HT-29 (cell line): ENCODE measurements at places on chromosomes 3 and 15.

DNA sequence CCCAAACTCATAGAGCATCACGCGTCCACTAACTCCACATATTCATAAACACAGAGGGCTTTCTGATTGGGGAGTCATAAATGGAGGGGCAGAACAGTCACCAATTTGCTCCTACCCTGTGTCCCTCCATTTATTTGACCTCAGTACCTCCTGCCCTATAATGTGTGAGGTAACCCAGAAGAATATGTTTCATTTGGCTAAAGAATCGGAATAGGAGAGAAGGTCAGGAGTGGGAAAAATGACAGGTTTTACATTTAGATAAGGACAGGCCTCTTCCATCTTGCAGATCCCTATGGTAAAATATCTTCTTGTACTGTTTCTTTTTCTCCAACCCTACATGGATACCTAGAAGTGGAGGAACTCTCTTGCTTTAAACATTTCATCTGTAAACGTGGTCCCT is 578.0 kb downstream of the TUSC7 start:
- no peak for DNase-seq

GRCh38 chr3:84442533-84442932 is 516.3 kb upstream of the CADM2 start:
- no peak for DNase-seq

GRCh38 chr3:195001961-195002861 is 268.7 kb downstream of the XXYLT1 start:
- DNase-seq = peak; percentile 92

DNA sequence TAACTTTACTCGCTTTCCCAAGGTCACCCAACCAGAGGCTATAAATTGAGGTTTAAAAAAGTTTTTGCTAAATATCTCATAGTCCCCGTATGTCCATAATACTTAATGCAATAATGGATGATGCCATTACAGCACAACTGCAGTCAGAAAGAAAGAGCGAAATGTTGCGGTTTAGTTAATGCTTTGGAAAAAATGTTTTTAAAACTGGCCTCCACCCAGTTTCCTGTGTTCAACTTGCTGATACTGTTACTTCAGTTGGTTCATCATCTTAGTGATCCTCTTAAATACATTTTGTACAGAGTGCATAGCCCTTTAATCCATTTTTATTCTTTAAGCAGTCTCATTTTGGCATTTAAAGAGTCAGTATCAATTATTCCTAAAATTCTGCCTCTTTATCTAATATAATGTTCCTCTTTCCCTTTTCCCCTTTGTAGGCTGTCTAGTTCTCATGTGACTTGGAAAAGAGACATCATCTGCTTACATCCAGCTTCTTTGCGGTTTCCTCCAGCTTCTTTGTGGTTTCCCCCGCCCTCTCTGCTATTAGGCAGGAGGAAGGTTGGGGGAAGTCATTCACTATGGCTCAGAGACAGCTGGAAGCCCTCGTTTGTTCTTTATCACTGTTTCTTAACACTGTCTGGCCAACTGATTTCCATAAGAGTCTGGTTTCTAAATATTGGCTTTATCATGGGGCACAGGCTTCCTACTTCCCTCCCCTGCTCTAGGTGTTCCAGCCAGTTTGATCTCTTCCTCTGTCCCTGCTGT is 154.3 kb downstream of the GOLIM4 start:
- peak; percentile 44 for DNase-seq

DNA sequence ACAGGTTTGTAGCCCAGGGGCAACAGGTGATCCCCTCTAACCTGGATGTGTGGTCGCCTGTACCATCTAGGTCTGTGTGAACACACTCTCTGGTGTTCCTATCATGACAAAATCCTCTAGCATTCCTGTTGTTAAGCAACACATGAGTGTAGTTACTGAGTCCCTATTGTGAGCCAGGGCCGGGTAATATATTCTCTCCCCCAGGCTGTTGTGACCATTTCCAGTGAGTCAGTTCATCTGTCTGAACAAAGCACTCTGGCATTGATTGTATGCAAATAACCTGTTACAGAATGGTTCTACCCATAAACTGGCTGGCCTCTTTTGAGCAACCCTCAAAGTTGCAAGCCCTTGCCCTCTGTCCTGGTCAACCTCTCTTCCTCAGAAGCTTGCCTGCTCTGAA is 2.6 kb upstream of the FLNB start:
- DNase-seq = no peak

GRCh38 chr3:97830638-97831037 is 8.8 kb downstream of the CRYBG3 start:
- no peak for DNase-seq

- DNase-seq = no peak
These were observed 782.4 kb upstream of the CFAP20DC start for GRCh38 chr3:59832241-59832640.

DNA sequence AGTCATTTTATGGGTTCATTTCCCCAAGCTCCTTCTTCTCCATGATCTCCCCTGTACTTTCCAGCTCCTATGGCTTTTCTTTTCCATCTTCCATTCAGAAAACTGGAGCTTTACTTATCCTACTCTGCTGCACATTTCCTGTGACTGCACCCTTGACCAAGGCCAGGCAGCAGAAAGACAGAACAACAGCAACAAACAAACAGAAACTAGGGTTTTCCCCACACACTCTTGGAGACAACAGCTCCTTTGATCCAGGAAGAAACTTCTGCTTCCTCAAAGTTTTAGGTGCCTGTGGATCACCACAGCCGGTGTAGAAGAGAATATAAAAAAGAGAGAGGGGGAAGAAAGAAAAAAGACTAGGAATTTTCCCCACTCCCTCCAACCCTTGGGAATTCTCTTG is 342.3 kb upstream of the CFAP20DC start:
- no peak for DNase-seq

GRCh38 chr15:70507772-70508371 is 255.5 kb downstream of the UACA start:
- DNase-seq = peak; percentile 91

GRCh38 chr15:88022716-88023115 is 233.8 kb downstream of the NTRK3 start:
- no peak for DNase-seq

DNA sequence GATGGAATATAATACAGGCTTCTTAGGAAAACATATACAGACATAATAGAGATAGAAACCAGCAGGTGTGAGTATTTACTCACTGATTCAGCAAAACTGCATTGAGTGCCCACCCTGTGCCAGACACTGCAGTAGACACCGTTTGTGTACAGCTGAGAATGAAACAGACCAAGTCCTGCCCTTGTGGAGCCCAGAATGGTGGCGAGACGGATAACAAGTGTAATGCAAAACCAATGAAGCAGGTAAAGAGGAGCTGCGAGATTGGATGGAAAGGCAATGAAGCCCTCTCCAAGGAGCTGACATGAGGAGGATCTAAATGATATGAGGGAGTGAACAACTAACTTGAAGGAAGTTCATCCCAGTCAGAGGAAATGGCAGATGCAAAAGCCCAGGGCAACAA is 256.4 kb downstream of the MEX3B start:
- no peak for DNase-seq

DNA sequence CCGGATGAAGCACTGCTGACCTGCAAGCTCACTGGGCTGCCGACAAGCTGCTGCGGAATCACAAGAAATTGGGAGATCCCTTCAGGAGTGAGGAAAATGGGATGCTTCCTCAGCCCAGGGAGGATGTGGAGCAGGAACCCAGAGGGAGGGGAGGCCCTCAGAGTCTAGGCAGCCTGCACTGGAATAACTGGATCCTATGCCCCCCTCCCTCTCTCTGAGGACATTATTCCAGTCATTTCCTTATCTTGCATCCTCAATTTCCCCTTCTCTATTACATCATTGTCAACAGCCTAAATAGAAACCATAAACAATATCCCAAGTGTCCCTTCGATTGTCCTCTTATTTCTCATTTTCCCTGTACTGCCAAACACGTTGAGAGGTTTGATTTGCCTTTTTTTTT is 169.0 kb downstream of the OPA1 start:
- DNase-seq = no peak

- DNase-seq = no peak
These were observed 836.5 kb downstream of the NTRK3 start for GRCh38 chr15:87420017-87420416.

GRCh38 chr3:193594946-193595689 is 2.1 kb downstream of the OPA1 start:
- no peak for DNase-seq

DNA sequence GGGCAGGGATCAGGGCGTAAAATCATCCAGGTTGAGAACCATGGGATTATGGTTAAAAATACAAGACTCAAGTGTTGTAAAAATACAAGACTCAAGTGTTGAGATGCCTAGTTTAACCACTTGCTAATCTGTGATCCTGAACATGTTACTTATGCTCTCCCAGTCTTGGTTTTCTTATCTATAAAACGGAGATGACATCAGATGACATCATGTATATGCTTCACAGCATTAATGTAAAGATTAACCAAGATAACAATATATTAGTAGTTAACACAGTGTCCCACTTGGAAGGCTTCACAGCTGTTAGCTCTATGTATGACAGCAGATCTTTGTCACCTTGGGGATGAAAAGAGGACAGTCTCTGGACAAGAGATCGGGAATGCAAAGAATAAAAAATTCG is 96.2 kb downstream of the PRICKLE2 start:
- DNase-seq = no peak

DNA sequence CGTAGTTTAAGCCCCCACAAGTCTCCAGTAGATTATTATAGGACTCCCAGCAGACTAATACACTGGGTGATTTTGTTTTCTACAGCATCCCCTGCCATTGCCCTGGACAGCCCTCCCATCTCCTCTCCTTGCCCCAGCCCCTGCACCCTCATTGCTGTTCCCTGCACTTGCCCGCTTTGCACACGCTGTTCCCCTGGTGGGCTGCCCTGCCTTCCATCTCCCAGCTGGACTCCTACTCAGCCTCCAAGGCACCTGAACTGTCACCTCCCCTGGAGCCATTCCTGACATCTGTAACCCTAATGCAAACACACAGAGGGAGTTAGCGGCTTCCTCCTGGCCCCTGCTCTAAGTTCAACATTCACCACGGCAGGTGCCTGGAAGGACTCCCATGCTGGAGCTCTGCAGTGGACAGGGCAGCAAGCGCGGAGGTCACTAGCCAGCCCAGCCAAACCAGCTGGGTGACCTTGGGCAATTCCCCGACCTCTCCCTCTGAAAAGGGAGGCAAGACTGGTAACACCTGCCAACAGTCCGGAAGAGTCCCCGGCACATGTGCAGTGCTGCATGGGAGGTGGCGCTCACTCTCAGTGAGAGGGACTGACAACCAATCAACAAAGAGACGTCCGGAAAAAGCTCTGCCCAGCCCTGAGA is 38.8 kb upstream of the IQSEC1 start:
- DNase-seq = peak; percentile 43

DNA sequence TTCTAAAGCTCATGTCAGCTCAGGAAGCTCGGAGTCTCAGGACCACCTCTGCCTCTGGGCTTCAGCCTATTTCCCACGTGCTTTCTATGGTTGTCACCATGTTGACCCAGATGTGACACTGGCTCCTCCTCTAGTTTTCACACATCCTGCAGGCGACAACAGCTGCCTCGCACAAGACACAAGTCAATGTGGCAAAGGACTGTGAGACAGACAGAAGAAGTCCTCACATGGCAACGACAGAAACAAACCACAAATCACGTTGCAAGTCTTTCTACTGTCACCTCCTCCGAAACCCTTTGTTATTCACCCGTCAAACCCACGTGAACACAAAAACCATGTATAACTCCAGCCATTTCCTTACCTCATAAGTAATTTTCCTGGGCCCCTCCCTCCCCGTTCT is 194.5 kb downstream of the MEX3B start:
- no peak for DNase-seq

DNA sequence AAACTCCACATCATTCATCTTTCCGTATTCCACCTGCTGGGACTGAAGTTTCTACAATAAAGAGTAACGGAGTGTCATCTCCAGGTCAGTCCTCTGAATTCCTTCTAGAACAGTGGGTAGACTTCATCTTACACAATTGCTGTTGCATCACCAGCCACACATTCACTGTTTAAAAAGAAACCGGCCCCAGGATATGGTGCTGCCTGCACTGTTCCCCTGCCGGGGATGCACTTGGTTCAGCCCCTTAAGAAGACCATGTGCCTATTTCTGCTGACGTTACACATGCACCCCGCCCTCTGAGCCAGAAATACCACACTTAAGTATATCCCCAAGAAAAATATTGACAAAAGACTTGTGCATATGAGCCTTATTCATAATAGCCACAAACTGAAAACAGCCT is 233.4 kb downstream of the FEZF2 start:
- DNase-seq = no peak

- no peak for DNase-seq
These were observed 116.1 kb upstream of the SLC7A14 start for GRCh38 chr3:170701696-170702678.

GRCh38 chr3:113514265-113514769 is 639 bp downstream of the SPICE1 start:
- peak; percentile 50 for DNase-seq

- DNase-seq = no peak
These were observed 10.5 kb downstream of the NR2C2 start for GRCh38 chr3:14957925-14958324.

DNA sequence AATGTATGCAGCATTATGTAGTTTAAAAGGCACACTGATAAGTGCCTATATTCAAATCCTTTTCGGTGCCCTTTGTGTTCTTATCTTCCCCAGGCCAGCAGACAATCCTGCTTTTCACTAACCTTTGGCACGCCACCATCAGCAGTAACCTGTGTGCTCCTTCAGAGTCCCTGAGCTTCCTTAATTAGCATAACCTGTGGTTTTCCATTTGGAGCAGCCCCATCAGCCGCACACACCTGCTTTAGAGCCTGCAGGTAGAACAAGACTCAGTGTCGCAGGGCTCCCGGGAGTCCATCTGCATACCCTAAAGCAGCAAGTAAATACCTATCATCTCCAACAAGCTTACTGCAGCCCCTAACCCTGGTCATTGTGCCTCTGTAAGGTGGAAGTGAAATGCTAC is 755.1 kb downstream of the ROBO2 start:
- no peak for DNase-seq

DNA sequence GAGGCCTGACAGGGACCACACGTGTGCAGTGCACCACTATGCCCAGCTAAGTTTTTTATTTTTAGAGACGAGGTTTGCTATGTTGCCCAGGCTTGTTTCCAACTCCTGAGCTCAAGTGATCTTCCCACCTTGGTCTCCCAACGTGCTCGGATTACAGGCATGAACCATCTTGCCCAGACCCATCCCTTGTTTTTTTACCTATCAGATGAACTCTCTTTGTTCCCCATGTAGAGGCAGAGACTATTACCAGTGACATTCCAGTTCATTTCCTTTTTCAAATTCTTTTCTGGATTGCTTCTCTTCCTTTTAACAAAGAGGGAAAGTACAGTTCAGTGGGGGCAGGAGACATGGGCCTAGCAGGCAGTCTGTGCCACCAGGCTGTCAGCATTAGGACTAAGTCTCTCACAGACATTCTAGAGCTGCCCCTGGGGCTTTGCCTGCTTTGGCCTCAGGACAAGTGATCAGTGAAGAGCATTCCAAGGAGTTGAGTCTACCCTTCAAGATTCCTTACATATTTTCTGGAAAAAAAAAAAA is 103.5 kb upstream of the SLC7A14 start:
- no peak for DNase-seq
